ENCODE measurements at places on chromosomes 1 and 21.
A peak's percentile ranks its signal among the peaks of the same experiment; 100 is the strongest.

- no peak for DNase-seq
Measured at GRCh38 chr1:214514032-214514818, 37.2 kb downstream of the PTPN14 start.

DNA sequence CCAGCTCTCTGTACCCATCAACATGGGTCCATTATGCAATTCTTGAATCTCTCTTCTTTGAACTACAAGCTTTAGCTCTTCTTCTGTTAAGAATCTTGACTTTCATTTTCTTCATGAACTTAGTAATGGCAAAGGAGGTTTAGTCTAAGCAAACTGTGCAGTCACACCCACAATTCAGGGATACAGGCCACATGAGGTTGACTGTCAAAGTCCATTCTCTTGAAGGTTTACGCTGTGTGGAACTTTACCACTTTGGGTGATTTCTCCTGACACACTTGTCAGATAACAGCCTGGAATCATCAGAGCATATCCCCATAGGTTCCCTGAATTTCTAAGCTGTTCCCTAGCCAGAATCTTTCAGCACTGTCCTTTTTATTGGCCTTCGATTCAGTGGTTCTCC lies 48.0 kb upstream of the NHLH2 start:
- no peak for DNase-seq

DNA sequence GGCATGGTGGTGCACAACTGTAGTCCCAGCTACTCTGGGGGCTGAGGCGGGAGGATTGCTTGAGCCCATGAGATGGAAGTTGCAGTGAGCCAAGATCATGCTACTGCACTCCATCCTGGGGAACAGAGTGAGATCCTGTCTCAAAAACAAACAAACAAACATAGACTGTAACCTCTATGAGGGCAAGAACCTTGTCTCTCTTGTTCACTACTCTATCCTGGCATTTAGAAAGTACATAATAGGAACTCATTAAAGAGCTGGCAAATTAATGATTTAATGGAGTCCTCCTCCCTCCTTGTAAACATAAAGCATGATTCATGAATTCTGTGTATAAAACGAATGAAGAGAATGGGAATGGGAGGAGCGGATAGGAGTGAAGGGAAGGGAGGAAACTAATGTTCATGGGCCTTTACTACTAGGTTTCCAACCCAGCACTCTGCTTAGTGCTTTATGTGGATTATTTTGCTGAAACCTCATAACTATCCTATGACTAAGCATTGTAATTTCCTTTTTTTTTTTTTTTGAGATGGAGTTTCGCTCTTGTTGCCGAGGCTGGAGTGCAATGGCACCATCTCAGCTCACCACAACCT lies 8.6 kb downstream of the LMOD1 start:
- DNase-seq = no peak

- no peak for DNase-seq
Measured at GRCh38 chr1:112713466-112714312, 1.4 kb downstream of the PPM1J start.

GRCh38 chr1:20978413-20978812 lies 191.3 kb upstream of the HP1BP3 start:
- DNase-seq = no peak

- no peak for DNase-seq
Measured at GRCh38 chr1:231418741-231419107, 3.4 kb downstream of the EGLN1 start.

DNA sequence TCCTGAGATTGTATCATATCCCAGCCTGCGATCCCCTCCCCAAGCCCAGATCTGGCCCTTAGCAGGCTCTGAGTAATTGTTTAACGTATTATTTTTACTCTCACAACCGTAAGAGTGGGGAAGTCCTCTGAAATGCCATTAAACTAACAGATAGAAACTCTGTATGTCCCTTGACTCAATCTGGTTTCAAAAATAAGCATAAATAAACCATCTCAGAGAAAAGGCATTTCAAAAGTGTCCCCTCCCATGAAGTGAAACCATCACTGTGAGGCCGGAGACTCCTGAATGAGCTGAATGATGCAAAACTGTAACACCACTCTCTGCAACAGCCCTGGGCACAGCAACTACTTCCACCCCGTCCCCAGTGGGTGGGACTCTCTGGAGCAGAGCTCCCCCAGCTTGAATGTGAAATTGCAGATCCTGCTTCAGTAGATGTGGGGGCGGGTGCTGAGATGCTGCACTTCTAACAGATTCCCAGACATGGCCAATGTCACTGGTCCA lies 104.1 kb downstream of the SYF2 start:
- no peak for DNase-seq

DNA sequence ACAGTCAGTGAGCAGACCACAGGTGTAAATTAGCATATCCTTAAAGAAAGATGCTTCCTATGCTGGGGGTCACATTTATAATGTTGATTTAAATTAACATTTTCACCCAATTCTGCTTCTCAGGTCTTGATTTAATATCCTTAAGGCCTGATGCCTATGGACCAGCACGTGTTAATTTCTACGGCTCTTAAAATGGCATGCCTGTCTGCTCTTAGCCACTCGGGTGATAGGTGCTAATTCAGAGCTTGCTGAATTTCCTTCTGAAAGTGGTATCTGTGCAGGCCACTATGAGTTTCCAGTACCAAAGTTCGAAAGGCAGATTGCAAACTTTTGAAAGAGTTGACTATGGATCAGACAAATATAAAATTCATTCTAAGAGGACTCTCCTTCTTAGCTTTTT lies 487.4 kb upstream of the ADGRL2 start:
- DNase-seq = no peak

- DNase-seq = no peak
Measured at GRCh38 chr1:74429580-74429979, 82.8 kb downstream of the LRRC53 start.

DNA sequence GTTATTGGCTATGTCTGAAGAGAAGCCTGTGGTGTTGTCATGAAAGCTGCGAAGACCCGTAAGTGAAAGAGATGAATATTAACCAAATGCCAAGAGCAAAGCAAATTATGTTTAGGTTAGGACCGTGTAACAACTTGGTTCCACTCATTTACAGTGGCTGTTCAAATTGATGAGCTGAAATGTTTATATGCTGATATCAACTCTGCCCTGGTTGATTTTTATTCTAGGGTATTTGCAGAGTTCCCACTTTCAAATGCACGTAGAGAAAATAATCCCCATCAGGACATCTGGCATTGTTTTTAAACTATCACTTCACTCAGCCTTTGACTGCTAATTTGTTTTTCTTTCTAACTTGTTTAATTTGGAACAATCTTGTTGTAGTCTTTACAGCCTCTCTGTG lies 581.6 kb upstream of the ADAMTS5 start:
- DNase-seq = no peak

- DNase-seq = no peak
Measured at GRCh38 chr1:198495631-198496030, 44.8 kb downstream of the ATP6V1G3 start.

DNA sequence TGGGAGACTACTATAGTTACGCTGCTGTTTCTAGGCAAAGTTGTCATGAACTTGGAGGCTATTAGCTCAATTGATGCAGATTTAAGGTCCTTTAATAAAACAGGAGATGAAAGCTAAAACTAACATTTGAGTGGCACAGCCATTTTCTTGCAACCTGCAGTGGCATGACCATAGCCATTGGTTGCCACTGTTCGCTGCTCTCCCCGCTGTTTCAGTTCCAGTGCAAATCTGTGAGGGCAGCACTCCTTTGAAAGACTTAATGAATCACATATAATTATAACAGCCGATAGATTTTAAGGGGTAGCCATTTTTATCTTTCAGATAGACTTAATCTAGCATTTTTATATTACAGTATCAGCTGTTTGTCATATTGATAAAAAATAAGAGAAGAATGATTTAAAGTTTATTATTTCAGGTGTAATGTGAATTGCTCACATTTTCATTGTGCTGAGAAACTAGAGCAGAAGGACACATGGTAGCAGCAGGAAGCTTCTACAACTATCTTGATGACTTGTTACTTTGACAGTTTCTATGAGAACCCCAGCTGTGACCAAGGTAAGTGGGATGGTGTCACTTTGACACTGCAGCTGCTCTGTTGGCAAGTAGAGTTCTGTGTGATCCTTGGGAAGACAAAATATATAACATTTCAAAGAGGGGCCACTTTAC lies 203.7 kb downstream of the PLA2G4A start:
- no peak for DNase-seq

- DNase-seq = no peak
Measured at GRCh38 chr1:17059391-17060305, 5.8 kb upstream of the SDHB start.

- no peak for DNase-seq
Measured at GRCh38 chr1:188514917-188515316, 1686.2 kb downstream of the PLA2G4A start.

DNA sequence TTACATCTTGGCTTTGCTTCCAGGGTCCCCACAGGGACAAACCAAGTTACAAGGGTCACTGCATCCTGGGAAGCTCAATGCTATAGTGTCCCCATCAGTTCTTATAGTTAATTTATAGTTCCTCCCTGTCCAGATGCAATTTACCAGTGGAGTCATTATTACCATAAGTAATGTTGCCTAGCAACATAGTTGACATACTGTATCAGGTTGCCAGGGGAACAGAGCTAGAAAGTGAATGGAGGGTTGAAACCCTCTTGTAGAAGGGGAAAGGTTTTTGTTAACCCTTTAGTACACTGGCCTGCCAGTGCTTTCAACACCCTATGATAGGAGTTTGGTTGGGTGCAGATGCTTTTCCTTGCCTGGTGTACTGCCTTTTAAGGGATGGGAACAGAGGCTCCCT lies 34.3 kb upstream of the TTC4 start:
- DNase-seq = no peak

DNA sequence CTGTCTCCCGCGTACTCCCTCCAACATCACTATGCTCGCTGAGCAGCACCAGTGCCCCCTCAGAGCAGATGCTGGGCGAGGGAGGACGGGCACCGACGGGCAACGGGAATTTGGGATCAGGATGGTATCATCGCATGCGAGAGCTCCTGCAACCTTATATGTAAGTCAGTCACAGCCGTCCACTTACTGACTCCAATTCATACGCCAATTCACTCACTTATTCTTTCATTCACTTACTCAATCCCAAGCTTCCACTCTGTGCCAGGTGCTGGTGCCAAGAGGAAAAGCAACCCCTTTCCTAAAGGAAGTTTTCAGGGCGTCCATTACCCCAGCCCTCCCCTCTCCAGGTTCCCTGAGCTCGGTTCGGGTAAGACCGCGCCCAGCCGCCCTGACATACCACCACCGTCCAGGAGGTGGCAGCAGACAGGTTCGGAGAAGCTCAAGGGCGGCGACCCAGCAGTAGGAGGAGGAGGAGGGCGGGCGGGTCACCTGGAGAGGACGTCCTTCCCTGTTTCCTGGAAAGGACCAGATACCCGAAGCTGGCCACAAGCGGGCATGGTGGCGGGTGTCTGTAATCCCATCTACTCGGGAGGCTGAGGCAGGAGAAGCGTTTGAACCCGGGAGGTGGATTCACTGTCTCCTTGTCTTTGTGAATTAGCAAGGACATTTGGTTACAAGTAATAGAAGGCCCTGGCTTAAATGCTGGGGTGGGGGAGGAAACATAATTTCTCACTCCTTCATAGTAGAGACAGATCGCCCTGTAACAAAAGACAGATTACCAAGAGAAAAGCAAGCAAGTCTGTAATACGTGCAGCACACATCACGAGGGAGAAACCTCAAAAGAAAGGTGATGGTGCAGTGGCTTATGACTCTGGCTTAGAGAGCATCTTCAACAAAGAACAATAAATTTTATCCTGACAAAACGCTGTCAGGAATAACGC lies 7.6 kb upstream of the IL22RA1 start:
- peak; percentile 78 for DNase-seq

DNA sequence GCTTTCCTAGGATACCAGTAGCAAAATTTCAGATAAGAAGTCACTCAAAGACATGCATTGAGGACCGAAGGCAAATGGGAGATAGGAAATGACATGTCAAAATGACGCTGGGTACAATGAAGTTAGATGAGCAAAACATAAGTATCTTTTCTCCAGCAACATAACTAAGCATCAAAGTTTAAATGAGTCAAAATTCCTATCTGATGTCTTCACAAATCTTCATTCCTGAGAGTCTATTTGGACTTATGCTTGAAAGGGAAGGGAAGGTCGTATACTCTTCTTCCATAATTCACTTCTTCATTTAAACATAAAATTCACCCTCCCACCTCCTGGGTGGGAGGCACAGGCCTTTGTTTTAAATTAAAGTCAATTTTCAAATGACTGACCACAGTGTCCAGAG lies 4.1 kb upstream of the TMEM81 start:
- DNase-seq = no peak

- no peak for DNase-seq
Measured at GRCh38 chr1:83910461-83910860, 88.5 kb downstream of the TTLL7 start.

- DNase-seq = no peak
Measured at GRCh38 chr1:117568999-117569398, 36.8 kb upstream of the TENT5C start.

DNA sequence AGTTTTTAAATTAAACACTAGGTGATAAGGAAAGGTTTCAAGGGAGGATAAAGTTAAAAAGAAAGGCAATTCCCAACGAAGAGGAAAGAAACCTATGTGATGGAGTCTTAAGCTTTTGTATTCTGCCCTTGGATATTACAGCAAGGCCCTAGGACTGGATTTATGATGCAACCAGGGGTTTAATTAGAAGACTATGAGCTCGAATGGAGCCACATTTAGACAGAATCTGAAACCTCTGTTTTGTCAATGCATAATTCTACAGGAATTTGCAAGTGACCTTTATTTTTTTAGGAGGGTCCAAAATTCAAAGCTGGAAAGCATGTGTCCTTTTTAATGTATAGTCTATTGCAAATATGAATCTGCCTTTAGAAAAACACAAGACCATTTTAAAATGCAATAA lies 37.9 kb downstream of the TGFB2 start:
- no peak for DNase-seq

GRCh38 chr1:40302475-40302874 lies 14.6 kb downstream of the COL9A2 start:
- DNase-seq = no peak

DNA sequence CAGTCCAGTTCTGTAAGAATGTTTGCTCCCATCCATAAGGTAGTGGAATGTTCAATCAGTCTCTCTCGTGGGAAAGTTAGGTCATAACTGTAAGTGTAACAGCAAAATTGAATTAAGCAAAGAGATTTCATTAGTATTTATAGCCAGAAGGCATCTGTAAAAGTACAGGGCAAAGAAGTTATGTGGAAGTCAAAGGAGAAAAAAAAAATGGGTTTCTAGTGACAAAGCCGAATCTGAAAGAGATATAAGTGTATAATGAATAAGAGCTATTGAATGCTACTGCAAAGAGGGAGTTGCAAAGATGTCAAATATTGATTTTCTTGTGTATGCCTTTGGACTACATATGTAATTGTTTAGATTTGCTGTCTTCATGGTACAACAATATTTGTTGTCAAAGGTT lies 47.4 kb upstream of the FOXD3 start:
- DNase-seq = no peak

DNA sequence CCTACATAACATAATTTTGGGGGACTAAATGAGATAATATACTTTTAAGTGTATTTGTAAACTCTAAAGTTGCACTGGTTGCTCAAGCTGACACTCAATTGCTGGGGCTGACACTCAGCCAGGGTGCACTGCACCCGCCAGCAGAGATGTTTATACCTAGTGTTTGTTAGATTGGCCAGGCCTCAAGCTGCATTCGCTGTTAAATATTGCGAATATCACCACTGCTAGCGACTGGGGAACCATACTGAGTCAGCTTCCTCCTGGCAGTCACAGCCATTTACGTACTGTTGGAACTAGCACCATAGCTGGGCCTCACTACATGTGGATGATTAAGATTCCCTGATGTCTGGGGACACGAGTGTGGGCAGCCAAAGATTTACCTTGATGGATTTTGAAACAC lies 12.7 kb upstream of the RWDD3 start:
- DNase-seq = no peak

- DNase-seq = no peak
Measured at GRCh38 chr1:173476197-173476664, 904 bp upstream of the PRDX6 start.

- DNase-seq = no peak
Measured at GRCh38 chr1:96538111-96538641, 183.4 kb upstream of the PTBP2 start.
